ENCODE measurements at places on chromosomes 16 and 17.

DNA sequence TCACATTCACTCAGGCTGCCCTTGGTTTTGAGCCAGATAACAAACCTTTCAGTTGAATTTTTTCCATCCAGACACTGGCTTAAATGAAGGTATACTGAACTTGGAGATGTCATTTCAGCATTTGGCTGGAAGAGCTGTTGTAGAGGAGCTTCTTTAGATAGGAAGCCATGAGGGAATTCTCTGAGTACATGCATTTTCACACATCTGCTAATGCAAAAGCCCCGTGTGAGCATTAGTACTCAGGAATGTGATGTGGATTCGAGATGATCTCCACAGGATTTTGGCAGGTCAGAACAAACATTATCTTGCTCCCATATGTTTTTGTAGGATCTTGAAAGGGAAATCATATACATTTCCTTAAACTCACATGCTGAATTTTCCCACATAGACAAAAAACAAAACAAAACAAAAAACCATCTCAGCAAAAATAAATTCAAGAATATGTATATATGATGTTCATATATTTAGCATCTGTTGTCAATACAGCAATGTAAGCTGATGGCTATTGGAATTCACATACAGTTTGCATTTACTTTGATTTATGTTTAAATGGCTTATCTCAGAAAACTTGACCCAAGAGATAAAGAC, 277.2 kb upstream of the TBX2 start:
- DNase-seq: no peak

DNA sequence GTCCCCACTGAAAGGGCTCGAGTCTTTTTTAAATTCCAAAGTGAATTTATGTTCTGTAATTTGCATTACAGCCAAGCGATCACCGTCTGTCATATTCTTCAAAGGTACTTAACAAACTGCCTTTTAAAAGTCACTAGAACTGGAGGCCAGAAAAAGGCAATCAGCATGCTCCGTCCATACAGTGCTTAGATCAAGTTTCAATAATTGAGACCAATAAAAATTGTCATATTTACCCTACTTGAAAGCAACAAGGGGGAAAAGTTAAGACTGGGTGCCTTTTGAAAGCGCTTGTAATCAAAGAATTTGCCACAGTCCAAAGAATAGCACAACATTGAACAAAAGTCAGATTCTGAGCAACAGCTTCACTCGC, 9.0 kb upstream of the ZFHX3 start:
- DNase-seq: no peak

DNA sequence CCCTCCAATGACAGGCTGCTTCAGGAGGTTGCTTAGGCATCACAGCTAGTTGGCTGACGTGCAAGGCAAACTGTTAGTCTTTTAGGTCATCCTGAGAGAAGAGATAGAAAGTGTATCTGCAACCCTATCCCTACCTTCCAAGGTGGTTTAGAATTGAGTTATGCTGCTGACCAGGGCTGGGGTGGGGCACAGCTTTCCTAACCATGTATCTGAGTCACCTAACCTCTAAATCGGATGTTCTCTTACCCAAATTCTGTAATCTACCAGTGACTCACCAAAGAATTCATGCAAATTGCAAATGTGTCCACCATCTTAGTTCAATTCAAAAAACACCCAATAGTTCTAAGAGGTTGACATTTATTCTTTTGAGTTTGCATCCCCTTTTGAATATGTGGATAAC, 107.2 kb upstream of the DYNLRB2 start:
- DNase-seq: peak; percentile 7

DNA sequence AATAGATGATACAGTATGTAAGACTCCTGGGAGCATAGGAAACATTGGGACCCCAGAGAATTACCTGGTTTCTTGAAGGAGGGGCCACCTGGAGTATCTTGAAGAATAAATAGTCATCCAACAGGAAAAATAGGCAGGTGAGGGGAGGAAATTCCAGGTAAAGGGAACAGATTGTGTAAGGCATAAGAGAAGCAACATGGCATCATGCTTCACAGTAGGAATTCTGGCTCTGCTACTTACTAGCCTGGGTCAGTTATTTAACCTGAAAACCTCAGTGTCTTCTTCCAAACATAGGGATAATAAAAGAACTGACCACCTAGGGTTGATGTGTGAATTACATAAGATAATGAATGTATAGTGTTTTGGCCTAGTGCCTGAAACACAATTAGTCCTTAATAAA, 122.1 kb downstream of the CA10 start:
- DNase-seq: no peak

DNA sequence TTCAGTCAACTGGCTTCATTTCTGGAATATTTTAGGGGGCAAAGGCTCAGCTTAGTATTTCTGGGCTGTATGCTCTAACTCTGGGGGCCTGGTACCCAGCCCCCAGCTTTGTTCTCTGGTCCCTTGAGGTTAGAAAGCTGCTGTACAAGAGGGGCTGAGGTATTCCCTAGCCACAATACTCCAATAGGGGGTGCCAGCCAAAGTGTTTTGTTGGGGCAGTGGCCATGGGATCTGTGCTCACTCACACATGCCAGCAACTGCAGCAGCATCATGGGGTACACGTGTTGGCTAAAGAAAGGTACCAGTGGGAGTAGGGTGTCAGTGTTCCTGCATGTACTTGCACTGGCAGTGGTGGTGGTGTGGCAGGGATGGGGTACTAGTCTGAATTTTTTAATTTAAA, 257.3 kb downstream of the CA10 start:
- DNase-seq: no peak

GRCh38 chr17:62796291-62796690, 11.8 kb downstream of the MARCHF10 start:
- no peak for DNase-seq

- DNase-seq: peak; percentile 99
Measured at GRCh38 chr16:69424053-69424934, at the start of gene CYB5B. TSS of gene CYB5B (plus strand) at chr16:69424619. CDS start at chr16:69424684, 65 bp downstream.

- DNase-seq: no peak
Measured at GRCh38 chr16:64136314-64136713, 985.5 kb downstream of the CDH11 start.

DNA sequence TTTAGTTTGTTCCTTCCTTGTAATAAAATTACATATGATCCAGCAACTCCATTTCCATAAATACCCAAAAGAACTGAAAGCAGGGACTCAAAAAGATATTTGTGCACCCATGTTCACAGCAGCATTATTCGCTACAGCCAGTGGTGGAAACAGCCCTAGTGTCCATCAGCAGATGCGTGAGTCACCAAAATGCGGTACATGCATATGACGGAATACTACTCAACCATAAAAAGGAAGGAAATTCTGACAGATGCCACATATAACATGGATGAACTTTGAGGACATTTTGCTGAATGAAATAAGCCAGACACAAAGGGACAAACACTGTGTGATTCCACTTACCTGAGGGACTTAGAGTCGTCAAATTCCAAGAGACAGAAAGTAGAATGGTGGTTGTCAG, 9.1 kb upstream of the SLC47A2 start:
- no peak for DNase-seq

- no peak for DNase-seq
Measured at GRCh38 chr17:7915179-7915610, 894 bp downstream of the RNF227 start.

DNA sequence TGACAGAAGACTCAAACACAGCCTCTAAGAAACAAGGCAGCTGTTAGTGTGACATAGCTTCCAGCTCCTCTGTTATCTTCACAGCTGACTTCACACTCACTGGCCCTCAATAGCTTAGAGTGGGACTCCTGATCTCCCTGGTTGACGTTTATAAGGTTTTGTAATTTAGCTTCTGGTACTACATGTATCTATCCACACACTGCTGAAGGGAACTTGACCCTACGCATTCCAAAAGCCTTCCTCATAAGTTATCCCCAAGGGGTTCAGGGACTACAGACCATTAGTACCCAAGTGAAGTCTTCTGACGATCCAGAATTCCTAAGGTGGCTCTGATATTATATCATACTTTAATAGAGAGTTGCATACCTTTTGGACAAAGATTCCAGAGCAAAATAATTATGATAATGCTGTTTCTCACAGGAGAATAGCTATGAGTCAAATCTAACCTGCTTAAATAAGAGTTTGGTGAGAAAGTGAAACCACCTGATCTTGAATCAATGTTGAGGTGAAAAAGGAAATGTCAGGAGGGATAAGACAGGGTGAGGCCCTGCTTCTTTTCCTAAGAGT, 14.5 kb downstream of the ACACA start:
- DNase-seq: no peak

GRCh38 chr16:79089735-79090284, 510.7 kb downstream of the MAF start:
- DNase-seq: peak; percentile 89

- DNase-seq: no peak
Measured at GRCh38 chr17:49647256-49647585, 30.7 kb downstream of the SPOP start.

GRCh38 chr17:48209973-48210372, 102.4 kb downstream of the SNX11 start:
- DNase-seq: no peak

DNA sequence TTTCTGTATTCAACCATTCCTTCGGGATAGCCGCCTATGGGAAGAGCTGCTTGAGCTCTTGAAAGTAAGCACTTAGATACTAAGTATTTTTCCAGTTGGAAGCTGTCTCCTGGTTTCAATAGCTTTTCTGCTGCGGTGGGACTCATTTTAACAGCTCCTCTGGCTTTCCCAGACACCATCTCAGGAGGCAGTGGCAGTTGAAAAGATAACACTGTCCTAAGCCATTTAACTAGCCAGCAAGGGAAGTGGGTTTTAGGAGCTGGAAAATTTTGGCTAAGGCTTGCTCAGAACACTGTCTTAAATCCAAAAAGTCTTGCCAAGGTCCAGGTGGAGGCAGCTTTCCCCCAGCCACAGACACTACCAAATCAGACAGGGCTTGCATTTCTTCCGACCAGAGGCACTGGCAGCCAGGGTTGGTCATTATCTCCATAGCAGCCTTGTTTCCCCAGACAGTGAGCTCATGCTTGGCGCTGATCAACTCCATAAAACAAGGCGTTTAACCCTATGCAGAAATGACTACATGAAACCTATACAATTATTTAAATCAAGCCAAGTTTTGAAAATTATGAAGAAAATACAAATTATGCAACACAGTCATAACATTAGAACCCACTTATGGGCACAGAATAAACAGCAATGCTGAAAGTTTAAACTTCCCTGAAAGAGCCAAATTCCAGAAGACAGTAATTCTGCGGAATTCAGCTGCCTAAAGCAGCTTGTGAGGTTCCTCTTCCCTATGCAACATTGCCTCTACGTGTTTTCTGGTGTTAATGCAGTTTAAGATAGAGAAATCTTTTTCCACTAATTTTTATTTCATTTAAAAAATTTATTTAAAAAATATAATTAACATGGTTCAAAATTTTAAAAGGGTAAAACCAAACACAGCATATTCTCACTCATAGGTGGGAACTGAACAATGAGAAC, 25.0 kb downstream of the GABARAPL2 start:
- no peak for DNase-seq

- no peak for DNase-seq
Measured at GRCh38 chr17:42122371-42123303, at the start of gene HSPB9. TSS of gene HSPB9 (plus strand) at chr17:42122804. CDS start at chr17:42122851, 47 bp downstream.

GRCh38 chr16:11140098-11140375, 116.0 kb downstream of the SOCS1 start:
- DNase-seq: peak; percentile 78

DNA sequence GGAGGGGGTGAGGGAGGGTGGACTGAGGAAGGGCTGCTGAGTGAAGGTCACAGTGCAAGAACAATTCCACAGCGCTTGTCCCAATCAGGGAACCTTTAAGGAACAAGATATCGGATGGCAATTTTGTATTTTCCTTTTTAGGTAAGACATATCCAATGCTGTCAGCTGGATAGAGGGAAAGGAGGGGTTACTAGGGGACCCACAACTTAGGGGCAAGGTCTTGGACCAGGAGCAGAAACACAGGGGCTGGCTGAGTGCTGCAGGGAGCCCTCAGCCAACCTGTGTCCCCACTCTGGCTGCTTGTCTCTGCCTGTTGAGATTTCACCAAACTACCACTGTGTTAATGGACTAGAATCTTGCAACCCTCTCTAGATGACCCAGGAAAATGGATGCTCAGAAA, 47.6 kb downstream of the AKAP1 start:
- DNase-seq: no peak

GRCh38 chr17:1002771-1003555, 6.0 kb downstream of the TIMM22 start:
- no peak for DNase-seq

DNA sequence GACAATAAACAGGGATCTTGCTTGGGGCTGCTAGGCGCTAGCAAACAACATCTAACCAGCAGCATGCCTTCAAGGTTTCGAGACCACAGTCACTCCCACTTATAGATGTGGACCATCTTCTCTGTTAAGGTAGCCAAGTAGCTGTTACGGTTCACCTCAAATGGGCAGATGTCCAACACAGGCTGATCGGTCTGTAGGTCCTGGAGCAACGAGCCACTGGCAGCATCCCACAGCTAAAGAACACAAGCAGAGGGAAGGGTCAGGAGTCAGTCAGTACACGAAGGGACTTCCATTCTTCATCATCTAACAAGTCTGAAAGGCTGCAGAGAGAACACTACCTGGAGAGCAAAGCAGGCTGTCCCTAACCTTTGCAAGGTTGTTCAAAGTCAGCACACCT, 16.9 kb upstream of the GLG1 start:
- DNase-seq: no peak

- peak; percentile 64 for DNase-seq
Measured at GRCh38 chr16:2846511-2847310, 11.3 kb downstream of the PRSS22 start.

DNA sequence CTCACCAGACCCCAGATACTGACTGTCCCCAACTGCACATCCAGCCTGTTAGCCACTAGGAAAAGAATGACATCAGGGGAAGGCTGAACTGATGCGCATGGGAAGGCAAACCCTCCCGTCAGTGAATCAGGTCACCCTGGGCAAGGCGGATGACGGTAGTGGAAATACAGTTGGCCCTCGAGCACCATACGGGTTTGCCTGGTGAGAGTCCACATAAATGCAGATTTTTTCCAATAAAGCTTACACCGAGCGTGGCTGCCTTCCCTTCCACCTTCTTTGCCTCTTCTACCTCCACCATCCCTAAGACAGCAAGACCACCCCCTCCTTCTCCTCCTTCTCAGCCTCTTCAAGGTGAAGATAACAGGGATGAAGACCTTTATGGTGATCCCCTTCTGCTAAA, 236.1 kb upstream of the TNRC6C start:
- DNase-seq: no peak

DNA sequence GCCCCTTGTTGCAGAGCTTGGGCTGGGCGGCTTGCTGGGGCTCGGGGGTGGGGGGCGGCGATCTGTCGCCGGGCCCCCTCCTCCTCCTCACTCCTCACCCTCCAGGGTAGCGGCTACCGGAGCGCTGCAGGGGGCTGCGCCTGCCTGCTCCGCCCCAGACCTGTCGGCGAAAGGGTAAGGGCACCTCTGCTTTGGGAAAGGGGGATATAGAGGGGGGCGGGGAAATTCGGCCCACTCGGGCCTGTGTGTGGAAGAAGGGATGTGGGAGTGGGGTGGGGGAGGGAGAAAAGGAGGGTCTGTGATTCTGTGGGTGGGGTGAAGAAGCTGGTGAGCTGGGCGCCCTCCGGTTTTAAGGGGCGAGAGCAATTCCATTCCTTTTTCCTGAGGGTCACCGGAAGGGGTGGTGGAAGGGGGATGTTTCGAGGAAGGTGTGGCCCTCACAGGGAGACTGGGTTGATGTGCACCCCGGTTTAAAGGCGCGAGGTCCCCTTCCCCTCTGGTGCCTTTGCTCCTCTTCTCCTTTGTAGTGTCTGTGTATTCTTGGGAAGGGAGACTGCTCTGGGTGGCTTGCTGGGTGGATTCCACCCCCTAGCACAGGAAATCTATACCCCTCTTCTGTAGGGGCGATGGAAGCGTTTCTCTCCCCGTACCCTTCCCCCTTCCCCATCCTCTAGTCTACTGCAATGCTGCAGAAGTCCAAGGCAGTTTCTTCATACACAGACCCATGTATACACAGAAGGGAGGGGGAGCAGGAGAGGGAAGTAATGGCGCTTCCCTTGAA, 878 bp downstream of the TAOK1 start:
- peak; percentile 19 for DNase-seq
